Umbilical cord (tissue), 2 donors: ENCODE measurements at places on chromosomes 16 and 17.

- DNase-seq, result no peak
These were observed 8.4 kb downstream of the AIPL1 start for GRCh38 chr17:6426356-6427101.

DNA sequence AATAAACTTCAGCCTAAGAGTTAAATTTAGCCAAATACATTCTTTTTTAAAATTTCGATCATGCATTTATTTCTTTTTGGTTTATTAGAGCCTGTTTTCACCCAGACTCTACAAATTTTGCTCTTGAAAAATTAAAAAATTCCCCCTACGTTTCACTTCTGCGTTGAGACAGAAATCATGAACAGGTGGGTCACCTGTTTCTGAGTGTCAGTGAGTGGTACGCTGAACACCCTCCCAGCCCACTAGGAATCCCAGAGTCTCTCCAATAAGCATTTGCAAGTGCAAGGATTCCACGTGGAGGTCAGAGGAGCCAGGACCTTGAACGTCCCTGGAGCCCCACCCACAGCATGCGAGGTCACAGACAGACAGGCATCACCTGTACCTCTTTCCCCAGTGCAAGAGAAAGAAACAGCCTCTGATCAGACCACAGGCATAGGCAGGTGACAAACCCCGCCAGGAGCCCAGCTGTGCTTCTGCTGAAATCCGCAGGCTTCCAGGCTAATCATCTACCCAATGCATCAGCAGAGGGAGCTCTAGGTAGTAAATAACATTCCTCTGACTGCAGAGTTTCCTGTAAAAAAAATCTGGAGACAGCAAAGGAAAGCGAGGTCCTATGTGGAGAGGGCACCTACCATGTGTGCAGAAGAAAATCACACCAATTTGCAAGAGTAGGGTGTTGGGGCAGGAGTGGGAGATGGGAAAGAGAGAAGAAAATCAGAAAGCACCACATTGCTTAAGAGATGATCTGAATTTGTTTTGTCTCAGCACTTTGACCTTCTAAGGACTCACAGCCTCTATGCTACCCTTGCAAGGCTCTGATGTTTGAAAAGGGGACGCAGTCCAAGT is 5.9 kb upstream of the XYLT1 start:
- DNase-seq, result peak; percentile 74

GRCh38 chr16:2486645-2487516 is 12.0 kb downstream of the TBC1D24 start:
- DNase-seq, result no peak

GRCh38 chr17:27905447-27906225 is 12.5 kb upstream of the LYRM9 start:
- DNase-seq, result no peak

DNA sequence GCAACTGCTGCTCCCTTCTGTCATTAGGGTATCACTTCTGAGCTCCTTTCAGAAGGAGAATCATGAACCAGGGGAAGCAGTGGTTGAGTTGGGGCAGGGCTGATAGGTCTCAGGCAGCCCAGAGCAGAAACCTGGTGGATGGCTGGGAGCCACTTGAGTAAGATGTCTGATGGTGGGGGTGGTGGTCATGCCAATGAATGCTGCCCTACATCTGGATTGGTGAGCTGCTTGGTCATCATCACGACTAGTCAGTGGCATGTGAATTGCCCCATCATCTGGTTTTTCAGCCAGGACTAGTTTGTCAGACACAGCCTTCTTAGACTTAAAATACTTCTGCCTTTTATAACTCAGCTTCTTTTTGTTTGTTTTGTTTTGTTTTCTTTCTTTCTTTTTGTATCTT is 2.6 kb downstream of the GID4 start:
- no peak for DNase-seq

DNA sequence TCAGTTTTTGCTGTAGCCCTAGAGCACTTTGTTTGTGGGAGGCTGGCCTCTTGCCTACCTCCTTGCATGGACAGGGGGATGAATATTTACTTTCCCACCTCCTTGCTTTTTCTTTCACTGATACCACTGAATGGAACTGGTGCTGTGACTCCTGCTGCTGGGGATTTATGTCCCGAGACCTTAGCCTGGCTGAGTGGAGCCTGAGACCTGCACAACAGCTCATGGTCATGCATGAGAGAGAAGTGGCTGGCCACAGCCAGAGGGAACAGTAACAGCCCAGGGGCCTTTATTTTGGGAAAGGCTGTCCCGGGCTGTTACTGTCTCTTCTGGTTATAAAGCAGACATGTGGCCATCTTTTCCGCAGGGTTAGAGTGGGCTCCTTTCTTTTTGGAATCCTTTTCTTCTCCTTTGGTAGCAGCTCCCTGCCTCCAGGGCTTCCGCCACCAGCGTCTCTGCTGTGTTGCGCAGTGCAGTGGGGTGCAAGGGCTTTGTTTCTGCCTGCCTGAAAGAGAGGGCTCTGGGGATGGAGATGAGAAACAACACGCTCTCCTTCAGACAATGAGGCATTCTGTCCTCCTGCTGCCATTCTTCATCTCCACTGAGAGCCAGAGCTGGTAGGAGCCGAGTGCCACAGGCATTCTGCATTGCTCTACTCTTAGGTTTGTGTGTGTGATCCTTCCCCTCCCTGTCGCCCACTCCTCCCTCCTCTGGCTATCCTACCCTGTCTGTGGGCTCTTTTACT is 14.5 kb downstream of the SNX11 start:
- DNase-seq, result no peak

DNA sequence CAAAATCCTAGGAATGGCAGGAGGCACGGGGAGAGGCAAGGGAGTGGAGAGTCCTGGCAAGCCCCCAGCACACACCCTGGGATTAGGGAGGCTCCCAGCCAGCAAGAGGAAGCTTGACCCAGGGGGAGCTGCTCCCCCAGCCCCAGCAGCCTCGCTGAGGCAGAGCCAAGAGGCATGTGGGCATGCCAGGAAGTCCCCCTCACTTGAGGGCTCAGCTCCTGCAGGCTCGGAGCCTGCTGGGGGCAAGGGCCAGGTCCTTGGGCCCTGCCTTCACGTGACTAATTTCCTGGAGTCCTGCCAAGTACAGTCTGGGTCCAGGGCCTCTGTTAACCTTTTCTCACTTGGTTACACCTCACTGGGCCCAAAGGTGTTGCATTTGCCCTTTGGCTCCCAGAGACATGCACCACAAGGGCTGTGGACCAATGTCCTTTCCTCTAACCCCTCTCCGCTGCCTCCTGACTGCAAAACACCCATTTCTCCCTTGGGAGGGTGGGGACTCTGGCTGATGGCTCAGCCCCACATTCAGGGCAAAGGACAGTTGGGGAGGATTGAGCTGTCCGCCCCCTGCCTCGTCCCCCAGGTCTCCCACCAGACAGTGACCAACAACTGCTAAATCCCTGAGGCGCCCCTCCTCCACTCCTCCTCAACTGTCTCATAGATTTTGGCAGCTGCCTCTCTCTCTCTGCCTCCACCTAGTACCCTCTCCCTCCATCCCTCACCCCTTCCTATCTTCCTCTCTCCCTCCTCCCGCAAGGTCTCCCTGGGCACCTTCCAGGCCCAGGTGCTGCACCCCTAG is 4.4 kb upstream of the SLC47A2 start:
- peak; percentile 21 for DNase-seq

DNA sequence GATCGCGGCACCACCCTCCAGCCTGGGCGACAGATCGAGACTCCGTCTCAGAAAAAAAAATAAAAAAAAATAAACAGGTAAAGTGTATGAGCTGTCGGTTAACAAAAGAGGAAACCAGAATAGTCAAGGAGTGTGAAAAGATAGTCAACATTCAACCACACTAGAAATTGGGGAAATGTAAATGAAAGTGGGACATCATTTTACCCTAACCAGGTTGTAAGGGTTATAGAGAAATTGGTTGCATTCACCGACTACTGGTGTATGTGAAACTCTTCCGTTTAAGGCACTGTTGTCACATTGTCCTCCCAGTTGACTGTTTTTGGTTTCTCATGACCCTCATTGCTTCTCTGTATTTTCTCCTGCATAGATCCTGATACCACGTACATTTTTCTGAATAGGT is 62.8 kb downstream of the RABEP1 start:
- no peak for DNase-seq

DNA sequence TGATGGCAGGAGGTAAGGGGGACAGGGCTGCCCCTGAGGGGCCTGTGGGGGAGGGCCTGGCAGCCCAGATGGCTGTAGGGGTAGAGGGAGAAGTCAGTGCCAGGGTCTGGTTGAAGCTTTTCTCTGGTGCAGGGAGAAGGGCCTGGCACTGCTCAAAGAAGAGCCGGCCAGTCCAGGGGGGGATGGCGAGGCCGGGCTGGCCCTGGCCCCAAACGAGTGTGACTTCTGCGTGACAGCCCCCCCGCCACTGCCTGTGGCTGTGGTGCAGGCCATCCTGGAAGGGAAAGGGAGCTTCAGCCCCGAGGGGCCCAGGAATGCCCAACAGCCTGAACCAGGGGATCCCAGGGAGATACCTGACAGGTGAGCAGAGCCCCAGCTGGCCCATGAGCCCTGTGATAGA is 2.8 kb upstream of the NOL3 start:
- no peak for DNase-seq

DNA sequence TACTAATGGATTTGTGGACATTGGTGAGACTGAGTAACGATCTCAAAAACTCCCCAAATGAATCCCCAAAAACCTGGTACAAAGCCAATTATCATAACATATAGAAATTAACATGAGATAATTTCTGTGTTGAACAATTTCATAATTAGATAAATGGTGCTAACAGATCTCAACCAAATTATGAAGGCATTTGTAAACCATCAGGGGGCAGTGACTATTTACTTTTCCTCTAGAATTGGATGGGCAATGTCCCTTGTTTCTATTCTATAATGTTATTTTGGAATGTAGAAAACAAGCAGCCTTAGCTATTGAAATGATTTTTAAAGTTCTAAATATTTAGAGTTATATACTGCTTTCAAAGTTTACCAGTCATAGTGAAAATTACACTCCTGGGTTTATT is 57.8 kb downstream of the MYH10 start:
- no peak for DNase-seq

- no peak for DNase-seq
These were observed 151.3 kb downstream of the C16orf78 start for GRCh38 chr16:49524947-49525315.

DNA sequence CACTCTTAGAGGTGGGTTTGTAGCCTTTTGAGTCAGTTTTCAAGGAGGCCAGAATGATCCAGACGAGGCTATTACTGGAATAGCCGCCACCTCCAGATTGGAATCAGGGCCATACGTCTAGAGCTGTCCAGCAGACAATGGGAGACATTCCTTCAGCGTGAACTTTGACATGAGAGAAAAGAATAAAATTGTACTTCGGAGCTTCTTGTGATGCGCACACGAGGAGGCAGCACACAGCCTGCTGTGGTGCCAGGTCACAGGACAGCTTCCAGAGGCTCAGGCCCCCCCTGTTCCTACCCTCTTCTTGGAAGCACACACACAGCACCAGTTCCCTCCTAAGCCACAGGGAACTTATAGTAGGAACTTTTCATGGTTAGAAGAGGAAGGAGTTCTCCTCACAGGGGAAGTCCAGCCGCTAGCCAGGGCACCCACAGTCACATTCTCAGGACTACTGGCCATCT is 81.0 kb downstream of the VPS53 start:
- peak; percentile 39 for DNase-seq

- peak; percentile 79 for DNase-seq
These were observed 27.2 kb downstream of the LLGL2 start for GRCh38 chr17:75552425-75553294.

DNA sequence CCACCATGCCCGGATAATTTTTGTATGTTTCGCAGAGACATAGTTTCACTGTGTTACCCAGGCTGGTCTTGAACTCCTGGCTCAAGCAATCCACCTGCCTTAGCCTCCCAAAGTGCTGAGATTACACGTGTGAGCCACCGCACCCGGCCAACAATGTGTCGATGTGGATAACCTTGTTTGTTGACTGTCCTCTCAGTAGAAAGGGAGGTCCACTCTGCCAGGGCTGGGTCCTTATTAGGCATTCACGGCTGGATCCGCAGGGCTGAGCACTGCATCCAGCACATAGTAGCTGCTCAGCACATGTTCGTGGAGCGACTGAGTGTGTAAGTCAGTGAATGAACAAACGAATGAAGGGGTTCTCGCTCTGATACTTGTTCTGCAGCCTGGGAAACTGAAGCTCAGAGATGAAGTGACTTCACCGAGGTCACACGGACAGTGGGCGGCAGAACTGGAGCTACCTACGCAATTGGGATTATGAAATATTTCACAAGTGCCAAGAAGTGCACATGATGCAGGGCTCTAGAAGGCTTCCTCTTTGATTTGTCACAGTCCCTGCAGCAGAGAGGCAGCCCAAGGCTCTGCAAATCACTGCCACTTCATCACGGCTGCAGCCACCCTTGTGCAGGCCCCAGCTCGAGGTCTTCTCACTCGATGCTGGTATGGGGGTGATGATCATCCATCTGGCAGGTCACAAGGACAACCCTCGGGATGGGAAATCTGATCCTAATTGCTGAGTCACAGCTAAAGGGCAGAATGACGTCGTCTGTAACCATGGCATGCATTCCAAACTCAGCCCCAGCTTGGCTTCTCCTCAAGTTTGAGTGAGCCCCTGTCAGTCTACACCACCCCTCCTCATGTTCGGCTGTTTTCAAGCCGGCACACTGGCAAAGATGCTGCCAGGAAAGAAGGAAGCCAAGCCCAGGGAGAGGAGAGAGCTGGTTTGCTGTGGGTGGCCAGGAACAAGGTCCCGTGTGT is 28.0 kb upstream of the SNN start:
- DNase-seq, result peak; percentile 92

GRCh38 chr16:58435779-58436178 is 43.5 kb downstream of the GINS3 start:
- no peak for DNase-seq

DNA sequence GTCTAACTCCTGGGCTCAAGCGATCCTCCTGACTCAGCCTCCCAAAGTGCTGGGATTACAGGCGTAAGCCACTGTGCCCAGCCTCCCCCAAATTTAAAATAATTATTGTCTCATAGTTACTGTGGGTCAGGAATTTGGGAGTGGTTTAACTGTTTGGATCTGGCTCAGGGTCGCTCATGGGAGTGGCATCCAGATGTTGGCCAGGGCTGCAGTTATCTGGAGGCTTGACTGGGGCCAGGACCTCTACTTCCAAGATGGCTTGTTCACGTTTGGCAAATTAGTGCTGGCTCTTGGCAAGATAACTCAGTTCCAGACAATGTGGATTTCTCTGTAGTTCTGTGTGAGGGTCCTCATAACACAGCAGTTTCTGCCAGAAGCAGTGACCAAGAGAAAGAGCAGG is 8.0 kb downstream of the TEN1 start:
- DNase-seq, result no peak
